EL (cell line): ENCODE measurements at places on chromosomes 5 and 9.

DNA sequence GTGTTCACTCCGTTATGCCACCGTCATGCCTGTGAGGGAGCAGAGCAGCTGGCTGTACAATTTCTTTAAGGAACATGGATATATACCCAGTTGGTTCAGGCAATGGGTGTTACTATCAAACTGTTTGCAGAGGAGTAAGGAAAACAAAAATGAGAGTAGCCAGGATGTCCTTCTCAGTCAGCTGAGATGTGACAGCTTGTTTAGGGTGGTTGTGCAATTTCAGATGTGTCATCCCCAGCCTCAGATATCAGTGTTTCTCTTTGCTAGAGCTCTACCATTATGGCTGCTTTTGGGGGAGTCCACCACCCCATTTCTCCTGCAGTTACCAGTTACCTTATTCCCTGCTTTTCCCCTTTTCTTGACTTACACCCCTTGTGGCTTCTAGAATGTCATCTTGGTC is 135.2 kb upstream of the SLC24A2 start:
- no peak for DNase-seq

DNA sequence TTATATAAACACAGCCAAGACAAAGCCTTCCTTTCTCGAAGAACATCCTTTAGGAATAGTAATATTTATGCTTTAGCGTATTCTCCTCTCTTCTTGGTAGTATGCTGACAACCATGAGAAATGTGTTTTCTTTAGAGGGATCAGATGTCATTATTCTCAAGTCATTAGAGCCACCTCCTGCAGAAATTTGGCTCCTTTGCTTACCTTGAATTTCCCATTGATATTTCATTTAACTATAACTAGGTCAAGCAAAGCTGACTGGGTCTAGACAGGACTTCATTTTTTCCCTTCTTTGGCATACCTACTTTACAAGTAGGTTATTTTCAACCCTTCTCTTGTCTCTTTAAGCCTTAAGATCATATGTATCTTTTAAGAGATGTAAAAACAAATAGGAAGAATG is 50.3 kb downstream of the SPATA31D1 start:
- no peak for DNase-seq

- DNase-seq, result no peak
These were observed 18.8 kb downstream of the ZBTB5 start for GRCh38 chr9:37446401-37446800.

- no peak for DNase-seq
These were observed 11.2 kb upstream of the ZSWIM6 start for GRCh38 chr5:61320860-61321259.

GRCh38 chr9:36040271-36040925 is 3.7 kb downstream of the RECK start:
- peak; percentile 47 for DNase-seq

GRCh38 chr9:36029202-36029601 is 7.5 kb upstream of the RECK start:
- DNase-seq, result no peak
